CMK (cell line): ENCODE measurements at places on chromosomes 11 and 22.

- no peak for DNase-seq
These were observed 45.6 kb downstream of the UBASH3B start for GRCh38 chr11:122701143-122701542.

DNA sequence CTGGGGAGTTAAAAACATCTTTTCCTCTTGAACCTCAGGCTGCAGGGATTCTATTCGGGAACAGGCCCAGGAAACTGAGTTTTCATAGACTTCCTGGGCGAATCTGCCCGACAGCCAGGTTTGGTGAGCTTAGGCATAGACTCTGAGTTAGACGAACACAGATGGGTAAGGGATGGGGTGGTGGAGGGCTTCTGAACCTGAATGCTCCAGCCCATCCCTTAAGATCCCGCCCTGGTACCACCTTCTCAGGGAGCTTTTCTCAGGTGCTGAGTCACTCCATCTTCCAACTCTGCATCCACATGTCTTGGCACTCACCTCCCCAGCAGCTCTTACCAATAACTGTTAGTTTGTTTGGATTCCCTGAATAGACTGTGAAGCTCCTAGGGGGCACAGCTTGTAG lies 37.4 kb downstream of the MICAL2 start:
- no peak for DNase-seq

DNA sequence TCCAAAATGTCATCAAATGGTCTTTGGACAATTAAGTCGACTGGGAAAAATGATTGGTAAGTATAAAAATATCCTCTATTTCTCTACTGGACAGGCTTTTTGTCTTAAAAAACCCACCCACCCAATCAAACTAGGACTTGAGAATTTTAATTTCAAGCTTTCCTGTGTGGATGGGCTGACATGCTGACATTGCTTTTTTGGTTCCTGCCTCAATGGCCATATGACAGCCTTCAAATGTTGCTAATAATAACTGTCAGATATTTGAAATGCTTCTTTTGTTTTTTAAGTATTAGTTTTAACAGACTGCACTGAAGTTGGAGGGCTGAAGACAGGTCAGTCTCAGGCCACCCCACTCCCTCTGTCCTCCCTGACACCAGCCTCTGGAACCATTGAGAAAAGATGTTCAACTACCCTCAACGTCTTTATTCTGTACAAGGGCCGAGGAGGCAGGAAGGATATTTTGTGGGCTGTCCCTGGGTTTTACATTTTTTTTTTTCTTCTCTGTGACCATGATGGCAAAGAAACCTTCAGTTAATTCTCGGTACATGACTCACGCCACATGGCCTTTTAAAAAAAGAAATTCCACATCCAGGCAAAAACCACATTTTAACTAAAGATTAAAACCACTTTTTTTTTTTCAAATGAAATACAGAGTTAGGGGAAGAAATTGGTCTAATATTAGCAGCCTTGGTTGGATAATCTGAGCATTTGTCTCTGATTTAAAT lies 130.4 kb downstream of the SLC1A2 start:
- DNase-seq, result no peak

DNA sequence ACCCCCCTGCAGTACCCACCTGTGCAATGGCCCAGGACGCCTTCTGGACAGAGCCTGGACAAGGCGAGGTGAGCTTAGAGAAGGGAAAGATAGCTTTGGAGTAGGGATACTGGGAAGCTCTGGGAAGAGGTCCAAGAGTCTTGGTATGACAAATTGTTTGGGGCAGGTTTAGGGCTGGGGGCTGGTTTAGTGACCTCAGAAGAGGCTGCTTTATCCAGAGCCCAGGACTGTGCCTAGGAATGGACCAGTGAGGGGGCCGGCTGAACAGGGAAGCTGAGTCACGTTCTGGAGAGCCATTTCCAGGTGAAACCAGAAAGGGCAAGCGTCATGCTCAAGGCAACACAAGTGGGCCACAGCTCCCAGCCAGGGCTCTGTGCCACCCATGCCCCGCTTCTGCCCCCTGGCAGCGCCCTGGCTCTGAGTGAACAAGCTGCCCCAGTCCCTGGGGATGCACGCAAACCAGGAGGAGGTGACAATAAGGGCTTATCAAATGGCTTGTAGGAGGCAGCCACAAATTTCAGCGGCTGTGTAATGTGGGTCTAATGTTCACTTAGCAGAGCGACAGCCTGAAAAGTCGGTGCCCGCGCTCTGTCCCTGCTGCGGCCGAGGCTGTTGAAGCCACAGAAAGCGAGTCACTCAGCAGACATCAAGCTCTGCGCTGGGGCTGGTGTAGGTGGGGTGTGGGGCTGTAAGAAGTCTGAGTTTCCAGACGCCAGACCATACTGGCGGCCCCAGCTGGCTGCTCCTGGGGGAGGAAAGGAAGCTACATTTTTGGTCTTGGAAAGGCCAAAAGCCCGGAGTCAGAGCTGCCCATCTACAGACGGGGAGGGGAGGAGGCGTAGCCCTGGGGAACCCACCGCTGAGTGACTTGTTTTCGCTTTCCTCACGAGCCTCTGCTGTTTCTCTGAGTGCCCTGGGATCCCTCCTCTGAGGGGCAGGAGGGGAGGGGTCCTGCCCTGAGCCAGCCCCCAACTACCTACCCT lies 18.3 kb upstream of the SYT7 start:
- no peak for DNase-seq

DNA sequence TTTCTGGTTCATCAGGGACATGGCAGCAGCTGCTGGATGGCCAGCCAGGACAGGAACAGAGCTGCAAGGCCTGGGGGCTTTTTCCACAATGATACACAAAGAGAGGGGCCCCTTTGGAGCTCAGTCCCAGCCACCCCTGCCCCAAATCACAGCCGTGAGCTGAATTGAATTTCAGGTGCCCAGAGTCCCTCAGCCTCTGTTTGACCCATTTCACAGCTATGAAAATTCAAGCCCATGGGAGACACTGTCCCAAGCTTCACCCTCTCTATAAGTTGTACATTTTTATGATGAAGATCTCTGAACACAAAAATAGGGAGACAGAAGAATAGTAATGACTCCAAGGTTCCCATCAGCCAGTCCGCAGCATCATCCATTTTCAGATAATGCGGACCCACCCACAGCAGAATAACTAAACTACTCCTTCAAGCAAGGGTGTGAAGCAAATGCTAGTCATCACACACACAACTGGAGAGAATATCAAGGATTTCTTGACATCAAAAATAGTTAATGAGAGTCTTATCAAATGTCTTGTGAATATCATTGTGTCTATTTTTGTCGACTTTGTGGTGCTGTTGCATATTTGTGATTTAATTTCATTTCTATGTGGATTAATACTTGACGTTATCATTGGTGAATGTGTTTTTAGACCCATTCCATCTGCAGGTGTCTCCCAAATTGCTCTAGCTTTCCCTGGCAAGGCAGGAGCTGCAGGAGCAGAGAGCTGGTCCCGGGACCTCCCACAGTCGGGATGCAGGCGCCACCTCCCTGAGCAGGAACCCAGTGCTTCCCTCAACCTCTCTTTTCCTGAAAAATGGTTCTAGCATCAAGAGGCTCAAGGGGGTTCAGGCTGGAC lies 24.7 kb downstream of the IGLL5 start:
- DNase-seq, result no peak
